ENCODE measurements at places on chromosomes 4 and X. TPM values are rescaled to one million over a fixed set of nuclear protein-coding genes. Genes with fewer than 3 reads are reported as not detected.

MYOZ2 gene
- not detected for total RNA-seq

DNA sequence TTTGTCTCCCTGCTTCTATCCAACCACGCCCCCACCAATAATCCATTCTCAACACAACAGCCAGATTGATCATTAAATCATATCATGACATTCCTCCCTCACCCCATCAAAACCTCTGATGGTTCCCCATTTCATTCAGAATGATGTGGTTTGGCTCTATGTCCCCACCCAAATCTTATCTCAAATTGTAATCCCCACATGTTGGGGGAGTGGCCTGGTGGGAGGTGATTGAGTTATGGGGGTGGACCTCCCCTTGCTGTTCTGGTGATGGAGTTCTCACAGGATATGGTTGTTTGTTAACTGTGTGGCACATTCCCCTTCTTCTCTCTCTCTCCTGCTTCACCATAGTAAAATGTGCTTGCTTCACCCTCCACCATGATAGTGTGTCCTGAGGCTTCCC lies 23.3 kb downstream of the TRMT2B start:
- DNase-seq, result no peak

MAP7D2 gene
- total RNA-seq, result 1.5 TPM

DNA sequence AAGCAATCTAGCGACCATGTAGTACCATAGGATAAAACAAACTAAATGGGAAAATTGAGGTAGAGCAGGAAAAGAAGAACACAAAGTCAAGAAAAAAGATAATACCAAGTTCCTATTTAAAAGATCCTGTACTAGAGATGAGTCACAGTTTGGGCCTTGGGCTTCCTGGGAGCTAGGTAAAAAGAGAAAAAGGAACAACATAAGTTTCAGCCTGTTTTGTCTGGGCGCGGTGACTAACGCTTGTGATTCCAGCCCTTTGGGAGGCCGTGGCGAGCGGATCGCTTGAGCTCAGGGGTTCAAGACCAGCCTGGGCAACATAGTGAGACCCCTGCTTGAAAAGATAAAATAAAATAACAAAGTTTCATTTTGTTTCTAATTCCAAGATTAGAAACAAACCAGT lies 14.0 kb upstream of the TMEM156 start:
- peak; percentile 30 for DNase-seq

GRCh38 chr4:62531264-62531663 lies 1331.1 kb downstream of the ADGRL3 start:
- no peak for DNase-seq
